ENCODE measurements at places on chromosomes 3 and 15.

DNA sequence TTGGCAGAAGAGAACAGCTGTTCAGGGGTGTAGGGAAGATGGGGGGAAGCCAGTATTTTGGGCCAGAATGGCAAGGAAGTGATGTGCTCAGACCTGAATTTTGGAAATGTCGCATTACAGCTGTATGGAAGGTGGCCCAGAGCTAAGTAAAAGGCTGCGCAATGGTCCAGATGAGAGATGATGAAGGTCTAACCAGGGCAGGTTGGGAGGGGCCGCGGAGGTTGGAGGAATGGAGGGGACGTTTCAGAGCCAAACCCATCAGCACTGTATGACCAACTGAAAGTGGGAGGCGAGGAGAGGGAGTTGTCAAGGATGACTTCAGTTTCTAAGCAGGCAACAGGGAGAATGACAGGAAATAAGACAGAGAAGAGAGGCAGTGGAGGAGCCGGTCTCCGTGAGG is 60.8 kb downstream of the ADCY5 start:
- no peak for DNase-seq

DNA sequence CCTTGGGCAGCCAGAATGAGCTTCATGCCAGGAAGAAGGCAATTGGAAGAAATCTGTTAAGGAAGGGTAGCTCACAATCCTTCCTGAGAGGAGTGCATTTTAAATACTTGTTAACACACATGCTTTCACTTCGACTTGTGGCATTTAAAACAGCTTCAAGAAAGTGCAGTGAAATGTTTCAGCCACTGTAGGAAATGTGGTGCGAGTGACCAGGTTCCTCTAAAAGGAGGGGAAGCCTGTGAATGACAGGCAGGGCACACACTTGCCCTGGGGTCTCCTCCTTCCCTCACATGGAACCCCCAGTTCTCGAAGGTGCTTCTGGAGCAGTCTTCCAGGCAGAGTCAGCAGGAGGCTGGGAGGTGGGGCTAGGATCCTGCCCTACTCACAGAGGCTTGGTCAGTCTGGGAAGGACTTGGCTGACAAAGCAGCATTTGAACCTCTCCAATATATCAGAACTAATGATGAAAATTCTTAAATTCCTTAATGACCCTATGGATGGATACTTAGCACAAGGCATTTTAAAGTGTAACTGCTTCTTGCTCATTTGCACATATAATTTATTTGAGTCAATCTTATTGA is 358.6 kb downstream of the CHST2 start:
- no peak for DNase-seq

DNA sequence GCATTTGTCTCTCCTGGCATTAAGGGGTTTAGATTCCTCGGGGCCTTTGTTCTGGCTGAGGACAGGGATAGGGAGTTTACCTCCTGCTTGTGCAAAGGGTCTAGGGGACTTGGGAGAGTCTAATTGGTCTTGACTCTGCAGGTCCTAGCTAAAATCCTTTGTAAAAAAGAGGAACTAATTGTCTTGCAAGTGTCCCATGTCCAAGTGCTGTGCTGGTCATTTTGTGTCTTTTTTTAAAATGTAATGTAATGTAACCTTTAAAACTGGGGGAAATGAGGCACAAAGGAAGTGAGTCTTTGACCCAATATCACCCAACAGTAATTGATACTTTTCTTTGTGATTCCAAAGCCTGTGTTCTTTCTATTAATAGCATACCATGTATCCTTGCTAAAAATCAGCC is 14.9 kb upstream of the C3orf80 start:
- no peak for DNase-seq

- no peak for DNase-seq
Measured at GRCh38 chr15:68994981-68995761, 19.3 kb upstream of the NOX5 start.

GRCh38 chr3:107408513-107408912 is 31.3 kb downstream of the CCDC54 start:
- no peak for DNase-seq

DNA sequence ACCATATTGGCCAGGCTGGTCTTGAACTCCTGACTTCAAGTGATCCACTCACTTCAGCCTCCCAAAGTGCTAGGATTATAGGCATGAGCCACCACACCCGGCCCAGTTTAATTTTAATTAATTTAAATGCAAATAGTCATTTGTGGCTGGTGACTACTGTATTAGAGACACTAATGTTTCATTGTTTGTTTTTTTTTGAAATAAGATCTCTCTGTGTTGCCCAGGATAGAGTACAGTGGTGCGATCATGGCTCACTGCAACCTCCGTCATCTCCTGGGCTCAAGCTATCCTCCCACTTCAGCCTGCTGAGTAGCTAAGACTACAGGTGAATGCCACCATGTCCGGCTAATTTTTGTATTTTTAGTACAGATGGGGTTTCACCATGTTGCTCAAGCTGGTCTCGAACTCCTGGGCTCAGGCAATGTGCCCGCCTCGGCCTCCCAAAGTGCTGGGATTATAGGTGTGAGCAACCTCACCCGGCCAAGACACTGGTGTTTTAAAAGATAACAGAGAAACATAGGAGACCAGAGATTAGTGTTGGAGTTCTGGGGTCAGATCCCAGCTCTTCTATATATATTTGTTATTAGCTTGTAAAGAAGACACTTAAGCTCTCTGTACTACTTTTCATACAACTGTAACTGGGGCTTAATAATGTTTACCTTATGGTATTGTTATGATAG is 34.5 kb upstream of the RAB11A start:
- no peak for DNase-seq

GRCh38 chr15:70528270-70528706 is 235.1 kb downstream of the UACA start:
- DNase-seq = no peak

- DNase-seq = no peak
Measured at GRCh38 chr3:8599146-8599545, 45.5 kb downstream of the SSUH2 start.

DNA sequence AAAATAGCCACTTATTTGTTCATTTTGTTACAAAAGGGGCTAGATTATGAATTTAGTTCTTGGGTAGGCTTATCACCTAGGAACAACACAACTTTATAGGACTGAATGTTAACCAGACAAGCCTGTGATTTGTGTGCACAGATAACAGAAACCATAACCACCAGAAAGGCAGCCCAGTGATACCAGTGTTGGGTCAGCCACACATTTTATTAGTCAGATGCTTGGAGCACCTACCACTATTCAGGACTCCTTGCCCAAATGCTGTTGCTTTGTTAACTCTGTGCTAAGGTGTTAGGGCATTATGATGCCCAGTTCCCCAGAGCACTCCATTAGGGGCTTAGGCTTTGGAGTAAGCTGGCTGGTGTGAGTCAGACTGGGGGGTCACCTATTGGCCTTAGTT is 22.5 kb downstream of the PLCL2 start:
- no peak for DNase-seq

DNA sequence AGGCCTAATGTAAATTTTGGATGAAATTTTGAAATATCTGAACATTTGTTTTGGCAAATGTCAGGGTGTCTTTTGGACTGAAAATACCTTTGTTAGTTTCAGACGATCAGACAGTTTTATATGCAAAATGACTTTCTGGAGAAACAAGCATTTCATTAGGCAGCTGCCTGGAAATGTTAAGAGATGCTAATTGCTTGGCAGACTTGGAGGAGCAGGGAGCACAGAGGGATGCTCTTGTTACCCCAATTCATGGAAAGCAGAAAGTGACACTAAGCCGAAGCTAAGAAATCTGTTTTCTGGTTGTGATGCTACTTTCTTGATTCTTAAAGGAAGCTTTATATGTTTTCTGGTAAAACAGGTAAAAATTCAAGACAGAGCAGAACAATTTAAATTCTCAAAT is 204.3 kb upstream of the GBE1 start:
- no peak for DNase-seq

DNA sequence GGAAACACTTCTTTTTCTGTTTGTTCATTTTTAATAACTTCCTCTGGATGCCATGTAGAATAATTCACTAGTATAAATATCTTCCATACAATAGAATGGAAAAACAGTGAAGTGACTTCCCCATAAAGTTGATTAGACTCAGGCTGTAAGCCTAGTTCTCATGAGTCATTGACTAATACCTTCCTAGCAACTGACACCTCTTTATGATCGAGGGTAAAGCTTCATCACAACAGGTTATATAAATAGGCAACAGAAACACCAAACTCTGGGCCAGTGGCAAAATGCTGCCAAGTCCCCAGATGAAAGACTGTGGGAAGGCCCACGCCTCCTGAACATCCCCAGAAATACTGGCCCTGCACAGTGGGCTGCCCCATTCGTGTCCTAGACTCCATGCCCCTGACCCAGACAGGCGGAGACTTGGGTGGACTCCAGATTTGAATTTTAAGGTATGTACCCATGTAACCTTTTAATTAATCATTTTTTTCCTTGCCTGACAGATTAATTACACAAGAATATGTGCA is 71.3 kb upstream of the TBC1D23 start:
- DNase-seq = no peak

DNA sequence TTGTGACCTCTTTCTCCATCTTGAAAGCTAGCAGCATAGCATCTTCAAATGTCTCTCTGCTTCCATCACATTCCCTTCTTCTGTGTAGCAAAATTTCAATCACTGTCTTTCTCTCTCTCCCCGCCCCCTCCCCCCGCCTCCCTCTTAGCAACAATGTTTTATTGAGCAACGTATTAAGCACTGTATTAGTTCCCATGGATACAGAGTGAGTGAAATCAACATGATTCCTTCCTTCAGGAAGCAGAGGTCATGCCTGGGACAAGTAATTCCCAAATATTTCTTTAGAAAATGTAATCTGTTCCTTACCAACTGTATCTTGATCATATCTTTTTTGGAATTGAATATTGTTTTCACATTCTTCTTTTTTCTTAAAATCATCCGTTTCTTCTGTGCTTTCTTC is 373.7 kb upstream of the NECTIN3 start:
- DNase-seq = no peak

GRCh38 chr3:159964166-159964973 is 24.3 kb upstream of the IL12A start:
- no peak for DNase-seq

GRCh38 chr15:56366211-56366610 is 985 bp downstream of the TEX9 start:
- no peak for DNase-seq

DNA sequence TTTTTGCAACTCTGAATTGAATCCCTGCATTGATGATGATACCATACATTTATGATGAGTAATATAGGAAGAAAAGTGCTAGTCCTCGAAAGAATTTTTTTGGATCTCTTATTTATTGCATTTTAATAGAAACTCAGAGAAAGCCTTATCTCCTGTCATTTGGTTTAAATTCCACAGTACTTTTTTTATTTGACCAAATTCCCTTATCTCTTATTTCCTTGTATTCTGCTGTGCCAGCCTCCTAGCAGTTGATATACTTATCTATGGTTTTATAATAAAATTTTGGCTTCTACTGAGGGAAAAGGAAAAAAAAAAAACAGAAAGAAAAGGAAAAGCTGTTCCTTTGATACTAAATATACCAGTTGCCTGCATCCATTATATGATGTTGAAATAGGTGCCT is 535.1 kb upstream of the NR2F2 start:
- DNase-seq = no peak

- DNase-seq = no peak
Measured at GRCh38 chr15:71597126-71597525, 213.2 kb upstream of the NR2E3 start.

- DNase-seq = no peak
Measured at GRCh38 chr15:64351265-64351664, 4.7 kb downstream of the CSNK1G1 start.

GRCh38 chr3:196003611-196004010 is 78.3 kb downstream of the TFRC start:
- no peak for DNase-seq

DNA sequence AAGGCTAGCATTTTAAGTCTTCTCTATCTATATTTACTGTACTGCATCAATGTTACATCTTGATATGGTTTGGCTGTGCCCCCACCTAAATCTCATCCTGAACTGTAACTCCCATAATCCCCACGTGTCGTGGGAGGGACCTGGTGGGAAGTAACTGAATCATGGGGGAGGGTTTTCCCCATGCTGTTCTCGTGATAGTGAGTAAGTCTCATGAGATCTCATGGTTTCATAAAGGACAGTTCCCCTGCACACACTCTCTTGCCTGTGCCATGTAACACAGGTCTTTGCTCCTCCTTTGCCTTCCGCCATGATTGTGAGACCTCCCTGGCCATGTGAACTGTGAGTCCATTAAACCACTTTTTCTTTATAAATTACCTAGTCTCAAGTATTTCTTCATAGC is 161.5 kb downstream of the TBC1D5 start:
- DNase-seq = no peak

DNA sequence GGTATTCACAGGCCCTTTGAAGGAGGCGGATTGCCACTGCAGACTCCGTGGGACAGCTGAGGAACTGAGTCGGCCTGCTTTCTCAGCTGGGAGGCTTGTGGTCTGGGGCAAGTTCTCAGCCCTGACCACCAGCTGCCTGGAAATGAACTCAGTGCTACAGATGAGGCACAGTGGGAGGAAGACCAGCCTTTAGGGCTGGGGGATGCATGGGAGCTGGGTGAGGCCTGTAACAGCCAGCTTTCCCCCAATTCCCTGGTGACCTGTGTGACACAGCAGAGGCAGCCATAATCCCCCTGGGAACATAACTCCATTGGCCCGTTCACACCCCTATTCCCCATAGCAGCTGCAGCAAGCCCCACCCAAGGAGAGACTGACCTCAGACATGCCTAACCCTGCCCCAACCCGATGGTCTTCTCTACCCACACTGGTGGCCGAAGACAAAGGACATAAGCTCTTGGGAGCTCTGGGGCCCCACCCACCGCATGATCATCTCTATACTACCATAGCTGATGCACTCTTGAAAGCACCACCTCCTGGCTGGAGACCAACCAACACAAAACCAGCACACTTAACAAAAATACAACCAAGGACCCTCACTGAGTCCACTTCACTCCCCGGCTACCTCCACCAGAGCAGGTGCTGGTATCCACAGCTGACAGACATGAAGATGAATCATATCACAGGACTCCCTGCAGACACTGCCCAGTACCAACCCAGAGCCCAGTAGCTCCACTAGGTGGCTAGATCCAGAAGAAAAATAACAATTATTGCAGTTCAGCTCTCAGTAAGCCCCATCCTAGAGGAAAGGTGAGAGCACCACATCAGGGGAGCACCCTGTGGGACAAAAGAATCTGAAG is 24.9 kb downstream of the ZMAT3 start:
- no peak for DNase-seq

DNA sequence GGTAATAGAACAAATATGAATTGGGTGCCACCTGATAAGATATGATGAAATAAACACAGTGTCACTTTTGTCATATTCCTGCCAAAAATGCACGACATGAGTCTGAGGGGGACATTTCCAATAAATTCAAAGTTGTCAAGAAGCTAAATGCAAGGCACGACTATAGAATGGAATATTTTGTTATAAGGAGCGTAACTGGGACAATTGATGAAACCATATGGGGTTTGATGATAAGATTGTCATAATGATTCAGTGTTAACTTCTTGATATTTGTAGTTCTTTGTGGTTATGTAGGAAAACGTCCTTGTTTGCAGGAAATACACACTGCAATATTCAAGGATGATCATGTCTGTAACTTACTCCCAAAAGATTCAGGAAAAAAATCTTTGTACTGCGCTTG is 163.3 kb downstream of the MEX3B start:
- no peak for DNase-seq

Data from LNCaP clone FGC (cell line).